ENCODE measurements at places on chromosomes 1 and 21. TPM values are rescaled to one million over a fixed set of nuclear protein-coding genes. Genes with fewer than 3 reads are reported as not detected.

LEMD1 gene
- total RNA-seq: not detected

COL24A1 gene
- not detected for total RNA-seq

PTPRU gene
- 3.8 TPM for total RNA-seq

NR1I3 gene
- total RNA-seq: not detected

NUF2 gene
- total RNA-seq: 32.0 TPM

IVL gene
- not detected for total RNA-seq

CA14 gene
- total RNA-seq: not detected

CAPN9 gene
- total RNA-seq: not detected

C1orf94 gene
- not detected for total RNA-seq

VHLL gene
- total RNA-seq: not detected

IGSF3 gene
- 0.94 TPM for total RNA-seq

HSPB7 gene
- not detected for total RNA-seq

F13B gene
- total RNA-seq: not detected

AIM2 gene
- not detected for total RNA-seq

SELENBP1 gene
- total RNA-seq: 1.9 TPM

PHTF1 gene
- total RNA-seq: 28.2 TPM

TLR5 gene
- 0.10 TPM for total RNA-seq

AKR7A3 gene
- total RNA-seq: 0.89 TPM

Measured in mammary microvascular endothelial cell (primary cell).